ENCODE measurements at places on chromosomes 2 and 18.

- no peak for DNase-seq
Measured at GRCh38 chr2:43513796-43514195, 82.0 kb downstream of the THADA start.

GRCh38 chr2:105104208-105104731 lies 66.4 kb downstream of the MRPS9 start:
- DNase-seq, result no peak

DNA sequence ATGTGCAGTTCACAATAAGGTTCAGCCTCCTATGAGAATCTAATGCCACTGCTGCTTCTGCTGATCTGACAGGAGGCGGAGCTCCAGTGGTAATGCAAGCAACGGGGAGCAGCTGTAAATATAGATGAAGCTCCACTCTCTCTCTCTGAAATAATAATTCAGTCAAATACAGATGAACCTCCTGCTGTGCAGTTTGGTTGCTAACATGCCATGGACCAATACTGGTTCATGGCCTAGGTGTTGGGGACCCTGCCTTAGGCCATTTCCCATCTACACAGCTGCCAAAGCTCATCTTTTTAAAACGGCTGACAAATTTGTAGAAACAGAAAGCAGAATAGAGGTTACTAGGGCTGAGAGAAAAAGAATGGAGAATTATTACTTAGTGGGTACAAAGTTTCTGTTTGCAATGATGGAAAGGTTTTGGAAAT lies 10.7 kb upstream of the HNRNPA3 start:
- no peak for DNase-seq

DNA sequence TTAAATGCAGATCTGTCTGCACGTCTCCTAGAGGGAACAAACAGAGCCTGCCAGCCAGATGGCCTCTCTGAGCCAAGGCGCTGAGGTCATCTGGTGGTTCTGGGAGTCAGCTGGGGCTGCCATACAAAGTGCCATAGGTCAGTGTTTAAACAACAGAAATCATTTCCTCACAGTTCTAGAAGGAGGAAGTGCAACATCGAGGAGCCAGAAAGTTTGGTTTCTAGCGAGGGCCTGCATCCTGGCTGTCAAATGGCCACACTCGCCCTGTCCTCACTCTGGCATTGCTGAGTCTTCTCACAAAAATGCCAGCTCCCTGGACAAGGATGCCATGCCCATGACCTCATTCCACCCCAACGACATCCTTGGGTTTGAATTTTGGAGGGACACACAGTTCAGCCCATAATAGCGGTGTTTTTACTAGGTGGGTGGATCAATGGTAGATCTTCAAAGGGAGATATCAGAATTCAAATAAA lies 59.6 kb downstream of the MYT1L start:
- DNase-seq, result no peak

DNA sequence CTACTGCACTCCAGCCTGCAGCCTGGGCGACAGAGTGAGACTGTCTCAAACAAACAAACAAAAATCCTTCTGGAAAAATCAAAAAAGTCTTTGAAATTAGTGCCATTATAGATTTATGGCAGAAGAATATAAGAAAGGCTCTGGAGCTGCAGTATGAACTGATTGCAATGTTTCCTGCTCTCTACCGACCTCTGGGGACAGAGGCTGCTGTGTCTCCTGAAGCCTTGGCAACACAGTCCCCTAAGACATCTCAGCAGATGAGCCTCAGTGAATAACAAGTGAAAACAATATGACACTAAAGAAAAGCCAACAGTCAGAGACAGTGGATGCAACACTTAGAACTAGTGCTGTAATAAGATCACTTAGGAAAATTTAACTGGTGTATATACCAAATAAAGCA lies 494.9 kb upstream of the LRATD1 start:
- DNase-seq, result no peak

Measured in CD8-positive, alpha-beta T cell (primary cell).